ENCODE measurements at places on chromosomes 13 and 19.

DNA sequence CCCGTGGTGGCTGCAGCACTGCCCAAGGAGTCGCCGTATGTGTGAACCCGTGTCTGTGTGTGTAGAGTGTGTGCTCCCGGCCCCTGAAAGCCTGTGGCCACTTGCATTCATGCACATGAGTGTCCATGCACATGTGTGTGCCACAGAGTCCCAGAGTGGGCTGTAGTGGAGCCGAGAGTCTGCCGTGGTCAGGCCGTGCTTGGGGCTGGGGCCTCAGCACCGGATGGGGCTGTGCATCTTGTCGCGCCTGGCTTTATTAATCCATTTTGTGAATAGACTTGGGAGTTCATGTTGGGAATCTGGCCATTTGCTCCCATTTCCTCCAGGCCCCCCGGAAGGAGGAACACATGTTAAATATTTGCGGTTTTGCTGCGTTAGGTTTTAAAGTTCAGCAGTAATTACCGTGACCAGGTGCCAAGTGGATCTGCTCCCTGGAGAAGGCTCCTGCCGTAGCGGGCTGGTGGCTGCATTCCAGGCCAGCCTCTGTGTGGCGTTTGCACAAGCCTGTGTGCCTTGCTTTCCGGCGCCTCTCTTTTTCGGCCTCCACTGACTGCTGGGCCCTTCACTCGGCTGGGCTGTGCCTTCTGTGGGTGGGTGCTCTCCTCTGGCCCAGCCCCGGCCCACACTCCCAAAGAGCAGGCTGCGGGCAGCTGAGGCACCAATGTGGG, 69.2 kb upstream of the KCTD15 start:
- no peak for DNase-seq

GRCh38 chr19:50147462-50148423, 15.3 kb downstream of the IZUMO2 start:
- DNase-seq = peak; percentile 75

DNA sequence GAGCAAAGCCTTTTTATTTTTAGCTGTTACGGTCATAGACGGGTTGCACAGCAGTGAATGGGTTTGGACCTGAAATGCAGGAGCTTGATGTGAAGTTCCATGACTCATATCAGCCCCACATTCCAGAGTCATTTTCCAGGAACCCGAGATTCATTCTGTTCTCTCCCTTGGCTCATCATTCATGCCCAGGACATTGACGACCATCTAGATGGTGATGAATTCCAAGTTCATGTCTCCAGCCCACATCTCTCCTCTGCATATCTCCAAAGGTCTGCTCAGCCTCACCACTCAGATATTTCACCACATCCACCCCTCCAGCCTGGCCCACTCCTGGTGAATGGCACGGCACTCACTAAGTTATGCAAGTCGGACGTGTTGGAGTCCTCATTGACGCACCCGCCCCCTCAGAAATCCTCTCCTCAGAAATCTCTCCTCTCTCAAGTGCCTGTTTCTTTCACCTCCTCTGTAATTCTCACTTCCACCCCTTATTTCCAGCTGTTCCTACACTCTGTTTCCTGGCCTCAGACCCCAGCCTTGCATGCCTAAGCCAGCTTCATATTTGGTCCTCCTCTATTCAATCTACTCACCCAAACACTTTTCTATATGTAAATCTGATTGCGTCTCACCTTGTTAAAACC, 83.1 kb downstream of the ALOX5AP start:
- DNase-seq = no peak

DNA sequence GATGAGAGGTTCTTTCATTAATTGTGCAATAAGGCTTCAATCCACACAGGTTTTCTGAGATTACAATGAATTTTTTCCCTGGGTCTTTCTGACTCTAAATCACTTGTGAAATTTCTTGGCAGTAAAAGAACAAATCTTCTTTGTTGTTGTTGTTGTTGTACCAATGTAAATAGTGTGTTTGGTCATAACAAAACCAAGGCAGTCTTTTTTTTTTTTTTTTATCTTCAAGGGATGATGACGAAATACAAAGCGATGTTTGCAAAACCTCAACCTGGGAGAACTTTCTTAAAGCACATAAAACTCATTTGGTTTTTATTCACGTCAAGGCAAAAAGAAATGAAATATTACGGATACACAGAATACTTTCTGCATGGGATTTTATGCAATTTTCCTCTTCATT, 462.0 kb downstream of the LIG4 start:
- DNase-seq = no peak

DNA sequence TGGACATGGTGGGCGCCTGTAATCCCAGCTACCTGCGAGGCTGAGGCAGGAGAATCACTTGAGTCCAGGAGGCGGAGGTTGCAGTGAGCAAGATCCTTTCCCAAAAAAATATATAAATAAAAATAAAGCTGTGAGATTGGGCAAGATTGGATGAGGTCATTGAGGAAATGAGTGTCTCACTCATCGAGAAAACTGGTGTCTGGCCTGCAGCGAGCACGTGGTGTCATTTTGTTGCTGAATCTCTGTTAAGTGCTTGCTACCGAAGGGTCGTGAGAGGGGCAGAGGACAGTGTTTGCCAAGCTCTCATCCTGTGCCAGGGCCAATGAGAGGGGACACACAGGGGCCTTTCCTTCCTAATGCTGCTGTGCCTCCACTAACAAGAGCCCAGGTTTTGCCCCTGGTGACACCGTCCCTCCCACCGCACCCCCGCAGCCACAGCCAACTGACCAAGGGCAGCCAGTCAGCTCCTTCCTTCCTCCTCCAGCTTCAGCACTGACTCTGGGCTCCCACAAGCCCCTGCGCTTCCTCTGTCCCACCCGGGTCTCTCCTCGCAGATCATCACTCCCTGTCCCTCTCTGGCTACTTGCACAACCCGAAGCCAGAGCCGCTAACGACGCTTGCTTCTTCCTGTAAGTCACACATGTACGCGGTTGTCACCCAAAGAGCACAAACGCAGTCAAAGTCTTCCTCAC, 3.2 kb downstream of the POLD1 start:
- DNase-seq = no peak

- peak; percentile 92 for DNase-seq
Observed at GRCh38 chr19:36115453-36116343, at the start of gene TBCB. Gene TBCB, plus strand, starts transcription at chr19:36115468. Its CDS starts 93 bp downstream, at chr19:36115561.

All from activated naive CD4-positive, alpha-beta T cell treated with anti-CD3 and anti-CD28 coated beads, Interleukin-2, amount 10 ng/mL, durations not matched to agents 7 days and 5 days (primary cell).